ENCODE measurements at places on chromosomes 6 and 20.

DNA sequence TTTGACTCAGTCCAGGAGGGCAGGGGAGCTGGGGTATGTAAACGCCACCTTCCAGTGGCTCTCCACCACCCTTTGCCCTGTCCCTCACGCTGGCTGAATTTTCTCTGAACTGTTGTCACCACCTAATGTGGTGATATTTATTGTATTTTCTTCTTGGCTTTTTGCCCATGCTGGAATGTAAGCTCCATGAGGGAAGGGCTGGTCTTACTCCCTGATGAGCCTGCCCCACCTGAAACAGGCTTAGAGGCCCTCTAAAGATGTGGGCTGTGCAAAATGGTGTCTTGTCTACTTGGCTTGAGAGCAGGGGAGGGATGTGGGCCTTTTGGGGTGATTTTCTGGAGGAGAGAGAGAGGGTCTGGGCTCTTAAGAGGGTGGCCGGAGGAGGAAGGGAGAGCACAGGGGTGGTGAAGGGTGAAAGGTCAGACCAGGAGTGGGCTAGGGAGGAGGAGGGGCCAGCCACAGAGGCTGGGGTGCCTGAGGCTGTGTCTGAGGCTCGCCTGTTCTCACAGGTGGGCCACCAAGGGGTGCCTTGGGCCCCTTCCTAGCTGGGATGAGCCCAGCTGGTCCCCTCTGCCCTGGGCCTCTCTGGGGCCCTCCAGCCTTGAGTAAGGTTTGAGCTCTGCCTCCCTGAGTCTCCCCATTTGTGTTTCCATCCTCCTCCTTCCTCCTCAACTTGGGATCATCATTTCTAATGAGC is 37.3 kb downstream of the SPDEF start:
- DNase-seq: no peak

DNA sequence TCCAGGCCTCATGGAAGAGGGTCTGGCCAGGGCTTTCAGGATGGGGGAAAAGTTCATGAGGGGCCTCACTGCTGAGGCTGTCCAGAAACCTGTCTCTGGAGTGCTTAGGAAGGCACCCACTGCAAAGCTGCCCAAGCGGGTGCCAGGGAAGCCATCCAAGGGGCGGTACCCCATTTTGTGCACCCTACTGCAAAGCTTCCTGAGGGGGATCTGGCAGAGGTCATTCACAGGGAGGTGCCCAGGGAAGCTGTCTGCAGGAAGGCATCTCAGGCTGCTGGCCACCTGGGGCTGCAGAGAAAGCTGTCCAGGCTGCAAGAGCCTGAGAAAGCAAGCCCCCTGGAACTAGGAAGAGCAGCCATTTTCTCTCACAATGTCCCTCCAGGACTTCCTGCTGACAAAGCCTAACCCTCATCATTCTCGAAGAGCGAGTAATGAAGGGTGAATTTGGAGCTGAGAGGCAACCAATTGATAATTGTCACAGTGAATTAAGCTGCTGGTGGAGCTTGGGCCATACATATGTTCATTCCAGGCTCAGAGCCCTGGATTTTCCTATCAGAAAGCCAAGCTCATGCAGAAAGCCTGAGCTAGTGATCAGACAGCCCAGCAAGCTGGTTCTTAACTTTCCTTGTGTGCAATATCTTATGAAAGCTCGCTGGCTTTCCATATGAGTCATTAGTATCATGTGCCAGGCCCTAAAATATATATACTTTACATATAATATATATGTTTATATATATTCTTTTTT is 62.2 kb upstream of the SLC22A16 start:
- no peak for DNase-seq

GRCh38 chr20:32743237-32744112 is at the start of gene COMMD7:
Gene COMMD7, minus strand, starts transcription at chr20:32743467. Its CDS starts 76 bp downstream, at chr20:32743391.
- no peak for DNase-seq

DNA sequence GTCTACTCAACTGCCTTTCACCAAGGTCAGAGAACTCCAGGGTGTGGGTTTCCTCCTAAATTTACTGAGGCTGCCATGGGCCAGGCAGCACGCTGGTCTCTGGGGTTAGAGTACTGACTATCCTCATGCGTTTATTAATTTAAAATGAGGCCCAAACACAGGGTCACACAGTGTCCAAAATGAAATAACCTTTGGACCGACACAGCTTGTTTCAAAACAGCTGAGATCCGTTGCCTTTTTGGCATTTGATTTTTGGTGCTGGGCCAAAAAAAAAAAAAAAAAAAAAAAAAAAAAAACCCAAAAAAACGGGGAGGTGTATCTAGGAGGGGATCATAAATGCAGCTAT is 14.6 kb upstream of the TOX2 start:
- no peak for DNase-seq

DNA sequence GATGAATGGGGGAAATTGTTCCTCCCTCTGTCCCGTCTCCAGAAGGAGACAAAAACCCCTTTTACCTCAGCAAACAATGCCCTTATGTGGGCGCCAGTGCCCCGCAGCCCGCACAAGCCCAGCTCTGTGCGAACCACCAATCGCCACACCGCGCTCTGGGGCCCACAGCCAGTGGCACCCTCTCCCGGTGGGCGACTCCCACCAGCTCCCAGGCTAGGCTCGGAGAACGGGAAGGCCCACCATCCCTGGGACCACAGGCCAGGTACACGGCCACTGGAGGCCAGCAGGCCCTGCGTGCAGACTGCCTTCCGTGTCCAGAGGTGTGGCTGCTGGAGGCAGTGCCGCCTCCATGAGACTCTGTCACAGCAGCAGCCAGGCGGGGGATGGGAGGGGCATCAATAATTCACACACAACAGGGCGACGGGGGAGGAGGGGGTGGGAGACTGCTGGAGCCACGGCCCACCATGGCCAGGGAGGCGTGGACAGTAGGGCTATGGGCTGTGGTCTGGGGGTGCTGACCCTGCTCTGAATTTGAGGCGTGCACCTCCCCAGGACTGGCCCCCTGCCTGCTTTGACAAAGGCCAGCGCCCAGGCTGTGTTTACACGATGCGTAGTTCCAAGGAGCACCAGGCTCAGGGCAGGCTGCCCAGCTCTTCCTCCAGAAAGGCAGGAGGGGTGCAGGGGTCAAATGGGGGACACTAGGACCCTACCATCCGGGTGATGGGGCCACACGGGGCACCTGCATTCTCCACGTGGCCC is 105.7 kb downstream of the ASXL1 start:
- DNase-seq: no peak

DNA sequence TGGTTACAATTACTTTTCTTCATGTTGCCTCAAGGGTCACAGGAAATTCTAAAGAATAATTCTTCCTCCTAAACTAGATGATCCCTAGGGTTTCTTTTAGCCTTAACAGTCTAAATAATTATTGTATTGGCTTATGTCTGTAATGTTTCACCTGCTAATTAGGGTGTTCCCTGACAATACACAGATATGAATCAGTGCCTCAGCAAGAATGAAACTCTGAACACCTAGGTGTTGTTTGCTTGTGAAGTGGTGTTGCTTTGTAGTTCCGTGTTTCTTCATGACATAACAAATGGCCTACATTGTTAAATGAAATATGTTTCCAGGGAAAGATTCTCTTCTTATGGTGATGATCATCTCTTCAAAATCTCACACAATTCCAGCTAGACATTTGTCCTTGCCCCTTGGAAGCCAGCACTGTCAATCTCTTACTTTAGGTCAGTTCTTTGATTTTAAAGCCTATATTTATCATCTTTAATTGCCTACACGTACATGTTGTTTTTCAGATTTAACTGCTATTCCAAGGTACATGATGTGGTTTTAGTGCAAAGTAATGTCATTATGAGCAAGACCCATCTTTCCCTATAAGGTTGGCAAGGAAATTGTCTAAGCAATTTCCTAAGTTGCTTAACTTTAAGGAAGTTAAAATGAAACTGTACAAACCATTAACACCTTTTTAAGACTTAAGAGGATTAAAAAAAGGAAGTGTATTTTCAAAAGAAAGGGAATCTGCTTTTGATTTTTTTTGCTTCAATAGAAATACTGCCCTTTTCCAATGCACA is 111.9 kb downstream of the TBC1D7 start:
- DNase-seq: no peak

GRCh38 chr6:122791310-122791679 is 2.2 kb downstream of the SMPDL3A start:
- DNase-seq: no peak

- no peak for DNase-seq
Measured at GRCh38 chr6:75291331-75291730, 6.7 kb upstream of the TMEM30A start.

GRCh38 chr6:33755070-33755869 is 8.6 kb upstream of the IP6K3 start:
- no peak for DNase-seq

- DNase-seq: no peak
Measured at GRCh38 chr6:47810885-47811284, 29.1 kb downstream of the OPN5 start.

- DNase-seq: no peak
Measured at GRCh38 chr6:124974771-124975377, 12.6 kb downstream of the RNF217 start.

- DNase-seq: no peak
Measured at GRCh38 chr6:122339661-122340060, 59.8 kb upstream of the HSF2 start.

DNA sequence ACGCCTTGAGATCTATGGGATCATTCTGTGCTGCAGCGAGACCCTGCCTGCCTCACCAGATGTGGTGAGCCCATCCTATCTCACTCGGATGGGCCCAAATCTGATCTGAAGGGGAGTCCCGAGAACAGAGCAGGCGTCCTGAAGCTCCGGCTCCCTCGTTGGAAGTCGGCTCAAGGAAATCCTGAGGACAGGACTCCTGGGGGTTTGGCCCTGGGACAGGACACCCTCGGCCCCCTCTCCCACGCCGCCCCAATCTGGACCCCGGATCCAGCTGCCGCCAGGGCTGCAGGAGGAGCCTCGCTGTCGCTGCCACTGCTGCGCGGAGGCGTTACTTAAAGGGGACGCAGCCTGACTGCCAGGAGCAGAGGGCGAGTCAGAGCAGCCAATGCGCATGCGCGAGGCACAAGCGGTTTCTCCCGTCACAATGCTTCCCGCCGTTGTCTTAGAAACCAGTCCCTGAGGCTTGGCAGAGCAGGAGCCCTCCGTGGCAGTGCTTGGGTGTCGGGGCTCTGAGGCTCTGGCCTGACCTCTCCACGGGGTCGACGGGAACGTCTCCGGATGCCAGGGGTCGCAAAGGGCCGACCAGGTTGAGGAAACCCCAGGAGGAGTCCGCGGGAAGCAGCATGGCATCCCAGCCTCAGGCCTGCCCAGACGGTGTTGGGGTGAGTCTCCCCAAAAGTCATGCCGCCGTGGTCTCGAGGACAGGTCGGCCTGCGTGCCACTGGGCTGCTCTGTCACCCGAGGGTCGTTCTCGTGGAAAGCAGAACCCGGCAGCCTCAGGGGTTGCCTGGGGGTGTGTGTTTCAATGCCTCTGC is 1567.8 kb upstream of the DEFB115 start:
- no peak for DNase-seq

GRCh38 chr6:56814802-56815201 is 140.1 kb upstream of the BEND6 start:
- DNase-seq: no peak

DNA sequence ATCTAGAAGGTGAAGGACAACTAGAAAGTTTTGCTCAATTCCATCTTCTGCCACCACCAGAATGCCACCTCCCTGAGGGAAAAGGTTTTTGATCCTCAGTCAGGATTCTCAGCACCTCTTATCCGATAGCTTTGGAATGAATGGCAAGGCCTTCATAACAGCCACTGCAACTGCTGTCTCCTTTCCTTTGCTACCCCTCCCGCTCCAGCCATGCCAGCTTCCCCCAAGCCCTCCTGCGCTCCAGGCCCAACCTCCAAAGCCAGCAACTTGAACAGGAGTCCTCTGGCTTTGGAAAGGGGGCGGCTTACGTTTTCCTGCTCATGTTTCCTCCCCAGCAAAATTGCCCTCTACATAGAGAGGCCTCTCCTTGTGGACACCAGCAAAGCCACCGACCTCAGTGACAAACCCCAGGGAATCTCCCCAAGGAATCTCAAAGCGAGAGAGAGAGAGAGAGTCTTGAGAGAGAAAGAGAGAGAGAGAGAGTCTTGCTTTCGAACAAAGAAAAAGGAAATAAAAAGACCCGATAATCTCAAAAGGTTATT is 420 bp upstream of the BTN2A1 start:
- peak; percentile 22 for DNase-seq

- DNase-seq: no peak
Measured at GRCh38 chr6:82840571-82840970, 225.1 kb downstream of the UBE3D start.

DNA sequence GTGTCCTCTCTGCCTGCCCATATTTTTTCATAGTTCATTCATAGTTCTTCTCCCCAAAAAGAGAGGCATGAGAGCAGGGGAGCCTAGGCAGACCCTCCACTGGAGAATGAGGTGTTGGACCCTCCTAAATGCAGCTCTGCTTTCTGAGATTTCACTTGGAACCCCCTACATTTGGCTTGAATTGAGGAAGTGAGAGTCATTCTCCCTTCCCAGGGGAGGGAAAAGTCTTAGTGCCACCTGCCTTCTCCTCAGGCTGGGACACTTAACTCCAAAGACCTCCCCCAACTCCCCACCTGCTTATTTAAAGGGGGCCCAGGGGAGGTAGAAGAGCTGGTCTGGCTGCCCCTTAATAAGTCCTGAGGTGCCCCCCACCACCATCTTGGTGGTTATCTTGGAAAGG is 78.2 kb downstream of the CHMP4B start:
- DNase-seq: no peak

- DNase-seq: no peak
Measured at GRCh38 chr20:1415667-1416468, 23.0 kb upstream of the FKBP1A start.

DNA sequence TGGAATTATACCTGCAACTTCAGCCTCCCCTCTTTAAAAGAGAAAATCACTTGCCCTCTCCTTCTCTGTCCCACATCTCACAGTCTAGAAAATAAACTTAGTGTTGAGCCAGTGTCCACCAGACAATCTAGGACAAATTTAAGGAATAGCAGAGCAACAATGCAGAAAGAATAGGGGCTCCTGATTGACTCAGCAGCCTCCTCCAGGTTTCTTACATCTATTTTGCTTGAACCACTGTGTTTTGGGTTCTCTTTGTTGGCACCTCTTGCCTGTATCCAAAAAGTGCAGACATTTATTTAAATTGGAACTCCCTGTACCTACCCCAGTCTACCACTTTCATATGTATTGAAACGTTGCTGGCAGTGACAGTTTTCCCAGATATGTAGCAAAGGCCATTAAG is 133.7 kb upstream of the HSF2 start:
- DNase-seq: no peak

GRCh38 chr20:33853507-33853813 is 42.3 kb downstream of the CHMP4B start:
- no peak for DNase-seq

DNA sequence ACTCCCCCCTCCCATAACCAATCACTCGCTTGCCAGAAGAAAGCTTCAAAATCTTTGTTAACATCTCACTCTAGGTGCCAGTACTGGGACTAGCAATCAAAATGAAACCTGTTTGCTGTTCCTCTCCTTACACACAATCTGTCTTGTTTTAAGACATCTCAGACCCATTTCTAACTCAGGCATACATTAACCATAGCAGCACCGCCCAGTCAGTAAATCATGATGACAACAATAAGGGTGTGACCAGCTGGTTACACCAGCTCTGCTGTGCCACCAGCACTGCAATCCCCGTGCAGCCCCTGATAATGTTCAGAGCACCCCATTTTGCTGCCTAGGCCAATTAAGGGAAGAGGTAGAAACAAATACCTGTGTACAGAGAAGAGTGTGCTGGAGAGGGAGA is 185.2 kb upstream of the TAB2 start:
- no peak for DNase-seq
